ENCODE measurements at places on chromosomes 7 and 10.

DNA sequence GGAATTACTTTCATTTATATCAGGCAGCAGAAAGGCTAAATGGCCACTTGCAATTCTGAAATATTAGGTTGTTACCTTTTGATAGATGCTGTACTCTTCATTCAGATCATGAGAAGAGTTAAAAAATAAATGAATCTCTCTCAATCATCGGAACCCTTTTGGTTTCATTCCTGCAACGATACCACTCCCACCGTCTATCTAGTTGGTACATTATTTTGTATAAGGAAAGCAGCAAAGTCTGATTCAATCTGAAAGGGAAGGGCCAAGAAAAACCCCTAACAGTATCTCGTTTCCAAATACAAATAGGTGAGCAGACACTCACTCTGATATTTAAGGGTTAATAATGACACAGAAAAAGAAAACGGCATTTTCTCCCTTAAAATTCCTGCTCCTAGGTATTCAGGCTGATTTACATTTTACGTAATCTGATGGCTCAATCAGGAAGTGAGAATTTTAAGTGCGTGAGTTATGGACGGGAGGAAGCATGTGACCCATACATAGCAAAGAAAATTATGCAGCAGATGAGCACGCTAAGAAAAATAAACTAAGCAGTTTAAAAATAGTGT, 209.4 kb upstream of the KLF14 start:
- H3K27ac ChIP-seq, result peak overlapping the region; percentile 82
- no peaks in the 10 kb centered on the region for H3K27me3 ChIP-seq
- H3K36me3 ChIP-seq, result no peaks in the 10 kb centered on the region
- peak overlapping the region; percentile 65 for H3K4me3 ChIP-seq

DNA sequence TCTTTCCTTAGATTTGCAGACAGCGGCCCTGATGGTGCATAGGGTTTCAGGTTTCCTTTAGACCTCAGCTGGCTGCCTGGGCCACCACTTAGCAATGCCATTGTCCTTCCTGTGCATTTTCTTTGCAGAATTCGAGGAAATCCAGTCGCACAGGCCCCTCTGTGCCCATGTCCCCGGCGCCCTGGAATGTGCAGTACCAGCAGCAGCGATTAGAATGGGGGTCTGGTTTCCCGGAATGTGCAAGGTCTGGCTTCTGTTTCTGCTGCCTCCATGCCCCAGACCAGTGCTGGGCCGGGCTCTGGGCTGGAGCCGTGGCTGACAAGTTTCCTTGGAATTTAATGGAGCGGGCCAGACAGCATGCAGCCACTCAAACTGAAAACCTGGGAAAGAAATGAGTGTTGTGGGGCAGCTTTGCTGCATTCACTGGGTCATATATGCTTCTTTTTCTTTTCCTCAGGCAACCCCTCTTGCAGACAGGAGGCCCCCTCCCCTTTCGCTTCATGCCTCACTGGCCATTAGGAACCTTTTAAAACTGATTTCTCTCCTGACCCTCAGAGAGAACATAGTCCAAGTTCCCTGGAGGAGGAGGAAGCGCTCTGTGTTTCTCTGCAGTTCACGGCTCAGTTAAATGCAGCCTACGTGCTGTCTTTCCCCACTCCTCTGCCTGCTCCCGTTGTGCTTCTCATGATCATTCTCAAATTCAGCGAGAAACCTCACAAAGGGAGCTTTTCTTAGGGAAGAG, 14.4 kb downstream of the HTRA1 start:
- H3K4me3 ChIP-seq, result no peak overlapping the region
- peaks cover 54% of the 10 kb centered on the region for H3K27me3 ChIP-seq
- no peaks in the 10 kb centered on the region for H3K36me3 ChIP-seq
- no peak for DNase-seq
- H3K4me1 ChIP-seq, result peaks cover 8% of the 10 kb centered on the region

GRCh38 chr10:78266741-78267469, 233.2 kb downstream of the RPS24 start:
- no peaks in the 10 kb centered on the region for H3K4me1 ChIP-seq
- H3K27me3 ChIP-seq, result no peaks in the 10 kb centered on the region
- no peak overlapping the region for H3K27ac ChIP-seq
- H3K36me3 ChIP-seq, result no peaks in the 10 kb centered on the region
- DNase-seq, result no peak
- no peak overlapping the region for H3K4me3 ChIP-seq

GRCh38 chr7:43577485-43577951, 5.4 kb upstream of the STK17A start:
- H3K27ac ChIP-seq, result no peak overlapping the region
- H3K4me1 ChIP-seq, result no peaks in the 10 kb centered on the region
- H3K36me3 ChIP-seq, result no peaks in the 10 kb centered on the region
- peaks cover 13% of the 10 kb centered on the region for H3K27me3 ChIP-seq

DNA sequence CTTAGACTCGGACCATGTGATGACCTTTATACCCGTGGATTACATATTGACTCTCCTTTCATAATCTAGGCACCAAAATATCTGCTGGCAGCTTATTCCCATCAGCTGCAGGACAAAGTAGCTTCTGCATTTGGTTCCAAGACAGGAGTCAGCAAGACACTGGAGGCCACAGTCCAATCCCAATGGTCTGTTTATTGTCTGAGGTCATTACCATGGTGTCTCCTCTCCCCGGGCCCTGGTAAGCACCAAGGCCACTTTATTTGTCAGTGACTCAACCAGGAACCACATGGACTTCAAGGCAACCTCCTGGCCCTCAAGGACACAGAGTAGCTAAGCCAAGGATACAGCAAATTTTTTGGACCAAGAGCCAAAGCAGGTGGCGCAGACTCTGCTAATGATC, 36.1 kb downstream of the KCNMA1 start:
- no peak overlapping the region for H3K4me3 ChIP-seq
- H3K36me3 ChIP-seq, result no peaks in the 10 kb centered on the region

GRCh38 chr7:20776214-20776911, 10.3 kb downstream of the SP8 start:
- H3K4me1 ChIP-seq, result no peaks in the 10 kb centered on the region
- H3K36me3 ChIP-seq, result no peaks in the 10 kb centered on the region
- H3K4me3 ChIP-seq, result no peak overlapping the region

All from common myeloid progenitor, CD34-positive (primary cell).